Esophagus squamous epithelium (tissue), 5 donors: ENCODE measurements at places on chromosomes 2 and 18.

DNA sequence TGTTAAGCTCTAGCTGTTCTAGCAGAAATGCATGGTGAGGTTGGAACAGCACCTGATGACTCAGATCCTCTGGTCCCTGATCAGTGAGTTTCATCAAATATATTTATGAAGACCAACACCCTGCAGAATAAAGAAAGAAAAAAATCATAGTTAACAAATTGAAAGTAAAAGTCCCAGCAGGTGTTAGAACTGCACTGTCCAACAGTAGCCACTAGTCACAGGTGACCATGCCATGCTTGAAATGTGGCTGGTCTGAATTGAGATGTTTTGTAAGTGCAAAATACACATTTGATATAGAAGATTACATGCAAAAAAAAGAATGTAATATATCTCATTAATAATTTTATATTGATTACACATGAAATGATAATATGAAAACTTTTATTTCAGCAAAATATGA, 1010.7 kb upstream of the ZEB2 start:
- no peak for DNase-seq

DNA sequence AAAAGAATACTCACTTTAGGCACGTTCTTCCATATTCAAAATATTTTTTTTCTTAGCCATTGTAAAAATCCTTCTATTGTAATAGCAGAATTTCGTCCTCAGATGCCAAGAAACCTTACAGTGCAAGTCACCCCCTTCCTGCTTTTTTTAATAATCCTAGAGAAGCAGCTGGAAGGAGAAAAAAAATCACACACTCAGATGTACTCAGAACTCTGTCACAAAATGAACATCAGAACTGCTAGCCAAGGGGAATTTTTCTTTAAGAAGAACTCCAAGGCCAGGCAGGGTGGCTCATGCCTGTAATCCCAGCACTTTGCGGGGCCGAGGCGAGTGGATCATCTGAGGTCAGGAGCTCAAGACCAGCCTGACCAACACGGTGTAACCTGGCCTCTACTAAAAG, 127.3 kb upstream of the SPATS2L start:
- no peak for DNase-seq

DNA sequence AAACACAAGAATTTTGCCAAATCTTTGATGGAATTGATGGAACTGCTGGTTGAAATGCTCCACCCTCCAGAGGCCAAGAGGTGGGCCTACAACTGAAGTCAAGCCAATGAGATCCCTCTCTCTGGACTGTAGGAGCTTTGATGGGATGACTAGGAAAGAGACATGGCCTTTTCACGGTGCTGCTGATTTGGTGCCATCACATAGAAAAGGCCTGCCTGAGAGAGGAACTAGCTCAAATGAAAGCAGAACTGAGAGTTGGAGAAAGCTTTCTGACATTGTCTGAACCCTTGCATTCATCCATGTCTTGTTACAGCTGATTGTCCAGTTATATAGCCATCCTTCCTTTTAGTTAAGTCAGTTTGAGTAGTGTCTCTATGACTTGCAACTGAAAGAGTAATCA, 283.8 kb upstream of the LYPD1 start:
- no peak for DNase-seq

DNA sequence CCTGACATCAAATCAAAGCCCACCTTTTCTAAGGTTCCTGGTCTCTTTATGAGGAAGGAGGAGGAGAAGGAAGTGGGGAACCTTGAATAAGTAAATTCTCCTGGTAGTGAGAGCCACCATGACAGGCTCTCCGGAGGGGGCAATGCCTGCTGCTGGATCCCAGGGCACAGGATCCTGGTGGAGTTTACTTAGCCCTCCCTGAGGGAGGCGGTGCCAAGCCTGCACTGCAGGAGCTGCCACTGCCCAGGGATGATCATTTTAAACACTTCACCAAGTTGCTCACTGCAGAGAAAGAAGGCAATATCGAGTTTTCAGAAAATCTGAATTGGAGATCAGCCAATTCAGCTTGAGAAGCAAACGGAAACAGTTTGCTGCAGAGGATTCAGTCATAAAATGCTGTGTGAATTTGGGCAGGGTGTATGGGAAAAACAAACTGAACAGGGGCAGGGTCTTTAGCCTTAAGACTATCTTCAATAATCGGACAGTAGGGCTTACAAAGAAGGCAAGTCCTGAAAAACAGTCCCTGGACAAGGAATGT, 200.7 kb downstream of the RAD51AP2 start:
- no peak for DNase-seq

DNA sequence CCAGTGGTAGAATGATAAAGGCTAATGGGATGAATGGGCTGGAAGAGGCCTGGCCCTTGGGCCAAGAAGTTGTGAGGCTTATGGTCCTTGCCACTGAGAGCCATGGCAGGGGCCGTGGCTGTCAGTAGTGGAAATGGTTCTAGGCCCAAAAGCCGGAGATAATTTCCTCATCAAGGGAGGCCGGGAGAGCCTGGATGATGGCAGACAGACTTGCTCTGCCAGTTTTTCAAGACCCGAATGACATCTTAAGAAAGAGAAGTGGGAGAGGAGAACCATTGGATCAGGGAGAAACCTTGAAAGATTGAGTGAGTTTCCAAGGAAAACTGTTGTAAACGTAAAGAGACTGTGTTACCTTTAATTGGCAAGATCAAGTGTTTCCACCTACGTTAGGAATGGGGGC, 46.3 kb upstream of the VPS54 start:
- no peak for DNase-seq

DNA sequence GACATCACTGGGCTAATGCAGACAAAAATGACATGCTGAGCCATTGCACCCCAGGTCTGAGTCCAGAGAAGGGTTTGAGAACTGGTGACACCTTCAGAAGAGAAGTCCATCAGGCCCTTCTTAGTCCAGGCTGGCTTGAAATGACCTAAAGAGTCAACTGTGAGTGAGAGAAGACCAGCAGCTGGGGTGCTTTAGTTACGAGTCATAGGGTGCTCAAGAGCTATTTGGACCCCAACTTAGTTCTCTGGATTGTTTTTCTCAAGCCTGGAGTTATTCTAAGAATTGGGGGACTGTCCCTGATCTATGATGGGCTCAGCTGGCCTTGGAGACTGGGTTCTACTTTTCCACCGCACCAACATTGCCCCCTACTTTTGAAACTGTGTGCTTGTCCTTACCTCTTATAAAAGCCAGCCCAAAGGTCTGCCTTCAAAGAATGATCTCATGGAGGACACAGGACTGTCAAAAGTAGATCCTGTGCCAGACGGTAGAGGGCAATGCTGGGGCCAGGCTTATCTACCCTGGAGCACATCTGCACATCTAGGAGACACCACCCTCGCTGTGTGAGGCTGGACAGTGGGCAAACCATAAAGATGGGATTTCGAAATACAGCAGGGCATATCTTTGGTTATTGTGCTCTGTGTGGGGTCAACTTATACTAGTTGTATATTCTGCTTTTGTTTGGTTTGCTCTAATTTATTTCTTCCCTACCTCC, 333.0 kb upstream of the SLC14A2 start:
- no peak for DNase-seq

DNA sequence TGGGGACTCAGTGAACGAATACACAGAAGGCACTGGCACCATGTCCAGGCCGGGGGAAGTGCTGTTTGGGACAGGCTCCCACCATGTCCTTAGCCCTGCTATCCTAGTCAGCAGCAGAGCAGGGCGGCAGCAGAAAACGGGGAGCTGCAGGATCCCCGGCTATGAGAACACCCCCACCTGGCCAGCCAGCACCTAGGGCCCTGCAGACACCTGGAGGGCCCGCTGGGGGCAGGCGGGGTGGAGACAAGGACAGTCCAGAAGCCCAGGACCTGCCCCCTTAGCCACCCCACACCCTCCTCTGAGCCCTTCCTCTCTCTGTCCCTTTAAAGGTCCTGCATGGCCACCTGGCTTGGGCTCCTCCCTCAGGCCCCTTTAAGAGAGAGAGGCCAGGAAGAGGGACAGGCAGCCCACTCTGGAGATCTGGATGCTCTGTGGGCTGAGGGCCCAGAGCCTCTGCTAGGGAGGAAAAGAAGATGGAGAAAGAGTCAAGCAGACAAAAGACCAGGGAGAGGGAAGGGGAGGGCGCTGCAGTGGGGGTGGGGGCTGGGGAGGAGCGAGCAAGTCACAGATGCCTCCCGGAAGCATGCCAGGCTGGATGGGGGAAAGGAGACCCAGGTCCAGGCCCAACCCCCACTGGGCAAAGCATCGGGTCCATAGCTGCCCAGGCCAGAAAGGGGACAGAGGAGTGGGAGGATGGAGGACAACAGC, 48.6 kb downstream of the BIN1 start:
- no peak for DNase-seq

GRCh38 chr2:213251618-213252017, 32.6 kb upstream of the SPAG16 start:
- no peak for DNase-seq

DNA sequence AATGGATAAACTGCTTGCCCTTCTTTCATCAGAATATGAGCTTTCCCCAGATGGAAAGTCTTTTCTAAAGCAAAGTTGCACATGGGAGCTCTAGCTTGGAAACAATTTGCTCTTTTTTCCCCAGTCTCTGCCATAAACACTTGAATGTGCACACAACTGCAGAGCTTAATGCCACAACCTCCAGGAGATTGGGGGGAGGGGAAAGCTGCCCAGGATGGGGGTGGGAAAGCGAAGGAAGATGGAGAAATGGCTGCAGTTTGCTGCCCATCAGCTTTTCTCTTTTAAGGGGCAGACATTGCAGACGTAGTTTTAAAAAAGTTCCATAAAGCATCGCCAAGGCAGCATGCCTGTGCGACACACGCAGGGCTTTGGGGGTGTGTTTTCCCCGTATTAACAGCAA, 1.5 kb downstream of the ACKR3 start:
- no peak for DNase-seq
